ENCODE measurements at places on chromosomes 2 and 18.

GRCh38 chr2:95294579-95295250 lies 2.4 kb upstream of the KCNIP3 start:
- DNase-seq = no peak

DNA sequence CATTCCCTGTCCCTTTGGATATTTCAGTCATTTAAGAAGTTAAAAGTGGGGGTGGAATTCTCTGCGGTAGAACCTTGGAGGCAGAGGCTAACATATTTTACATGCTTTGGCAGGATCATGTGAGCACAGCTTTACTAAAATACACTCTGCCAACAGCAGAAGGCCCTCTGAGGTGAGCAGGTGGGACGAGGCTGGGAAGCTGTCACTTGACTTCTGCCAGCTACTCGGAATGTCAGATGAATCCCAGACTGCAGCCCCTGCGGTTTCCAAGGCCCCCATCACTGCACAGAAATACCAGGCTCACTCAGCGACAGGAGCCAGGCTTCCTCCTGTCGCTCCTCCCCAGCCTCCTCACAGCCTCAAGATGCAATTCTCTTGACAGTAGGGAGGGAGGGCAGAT lies 220.9 kb upstream of the REV1 start:
- DNase-seq = no peak

DNA sequence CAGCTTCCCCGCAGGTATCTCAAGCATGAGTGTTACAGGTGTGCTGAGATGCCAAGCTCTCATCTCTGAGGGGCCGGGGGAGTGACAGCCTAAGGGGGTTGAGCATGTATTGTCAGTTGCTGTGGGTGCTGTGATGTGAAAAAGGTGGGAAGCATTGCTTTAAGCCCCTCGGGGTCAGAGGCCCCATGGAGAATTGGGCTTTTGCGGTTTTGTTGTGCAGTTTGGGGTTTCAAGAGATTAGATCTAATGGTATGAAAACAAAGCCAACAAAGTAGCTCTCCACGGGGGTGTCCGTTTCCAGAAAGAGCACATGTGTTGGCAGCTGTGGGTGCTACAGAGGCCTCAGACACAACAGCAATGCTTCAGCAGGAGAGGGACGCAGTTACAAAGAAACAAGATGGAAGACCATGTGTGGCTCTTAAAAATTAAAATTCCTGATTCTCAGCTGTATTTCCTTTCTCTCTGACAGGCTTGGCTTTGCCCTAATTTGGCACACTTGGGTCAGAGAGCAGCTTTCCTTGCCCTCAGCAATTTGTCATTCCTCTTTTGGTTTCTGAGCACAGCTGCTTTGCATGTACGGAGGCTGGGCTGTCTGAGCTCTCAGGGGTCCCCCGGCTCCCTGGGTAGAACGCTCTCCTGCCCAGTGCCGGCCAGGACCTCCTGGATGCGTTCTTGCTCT lies 69.9 kb downstream of the TMEM247 start:
- no peak for DNase-seq

DNA sequence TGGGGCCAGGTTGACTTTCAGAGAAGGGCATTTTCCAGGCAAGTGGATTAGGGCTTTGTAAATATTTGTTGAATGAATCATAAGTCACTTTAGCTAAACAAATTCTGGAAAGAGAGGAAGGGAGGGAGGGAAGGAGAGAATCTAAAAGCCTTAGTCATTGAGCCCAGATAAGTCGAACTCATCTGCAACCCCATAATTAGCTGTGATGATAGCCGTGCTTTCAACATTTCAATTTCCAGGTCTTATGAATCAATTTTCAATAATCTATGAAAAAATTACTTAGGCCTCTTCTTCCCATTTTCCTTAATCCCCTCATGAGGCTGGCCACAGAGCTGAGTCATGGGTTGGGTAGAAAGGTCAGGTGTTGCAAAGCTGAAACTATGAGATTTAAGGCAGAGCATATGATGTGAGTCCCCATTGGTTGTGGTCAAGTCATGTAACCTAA lies 111.9 kb upstream of the MAPRE2 start:
- DNase-seq = no peak

GRCh38 chr2:153373510-153374279 lies 104.9 kb downstream of the RPRM start:
- DNase-seq = no peak

DNA sequence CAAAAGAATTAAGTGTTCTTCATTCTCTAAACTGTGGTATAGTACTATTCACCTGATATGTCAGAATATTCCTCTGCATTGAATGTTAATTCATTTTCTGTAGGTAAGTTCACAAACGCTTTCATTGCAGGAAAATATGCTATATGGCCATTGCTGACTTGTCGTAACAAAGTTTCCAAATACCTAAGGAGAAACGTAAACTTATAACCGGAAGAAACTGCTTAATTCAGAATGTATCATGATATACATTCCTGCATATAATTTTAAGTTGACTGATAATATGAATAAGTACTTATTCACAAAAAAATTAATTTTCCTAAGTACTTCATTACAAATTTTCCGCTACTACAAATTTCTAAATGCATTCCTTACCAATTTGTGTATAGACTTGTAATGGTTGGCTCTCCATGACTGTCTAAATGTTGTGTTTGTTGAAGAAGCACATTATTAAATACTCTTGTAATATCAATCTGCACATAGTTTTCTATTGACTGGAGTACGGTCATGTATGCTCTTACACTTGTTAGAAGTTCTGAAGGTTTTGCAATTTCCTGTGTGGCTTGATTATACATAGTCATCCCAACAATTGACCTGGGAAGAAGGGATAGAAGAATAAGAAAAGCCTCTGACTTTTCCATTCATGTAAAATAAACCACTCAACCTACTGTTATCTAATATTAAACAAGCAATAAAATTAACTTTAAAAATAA lies 85.4 kb downstream of the NCKAP1 start:
- no peak for DNase-seq

- no peak for DNase-seq
Measured at GRCh38 chr2:23589739-23590138, 204.8 kb downstream of the KLHL29 start.

GRCh38 chr2:190119257-190119656 lies 56.7 kb upstream of the MSTN start:
- no peak for DNase-seq

DNA sequence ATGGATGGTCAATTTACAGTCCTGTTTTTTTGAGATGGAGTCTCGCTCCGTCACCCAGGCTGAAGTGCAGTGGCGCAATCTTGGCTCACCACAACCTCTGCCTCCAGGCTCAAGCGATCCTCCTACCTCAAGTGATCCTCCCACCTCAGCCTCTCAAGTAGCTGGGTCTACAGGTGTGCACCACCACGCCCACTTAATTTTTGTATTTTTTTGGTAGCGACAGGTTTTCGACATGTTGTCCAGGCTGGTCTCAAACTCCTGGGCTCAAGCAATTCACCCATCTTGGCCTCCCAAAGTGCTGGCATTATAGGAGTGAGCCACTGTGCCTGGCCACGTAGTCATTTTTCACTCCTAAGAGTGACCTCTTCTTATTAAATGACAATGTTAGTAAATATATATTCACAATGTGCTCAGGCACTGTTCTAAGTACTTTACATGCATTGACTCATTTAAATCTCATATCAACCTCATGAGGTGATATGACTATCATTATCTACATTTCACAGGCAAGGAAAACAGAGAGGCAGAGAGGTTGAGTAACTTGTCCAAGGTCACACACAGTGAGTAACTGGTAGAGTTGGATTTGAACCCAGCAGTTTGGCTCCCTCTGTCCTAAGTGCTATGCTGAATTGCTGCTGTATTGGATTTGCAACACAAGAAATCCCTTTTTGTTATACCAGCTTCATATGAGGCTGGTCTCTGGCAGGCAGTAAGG lies 5.6 kb upstream of the DIS3L2 start:
- no peak for DNase-seq

DNA sequence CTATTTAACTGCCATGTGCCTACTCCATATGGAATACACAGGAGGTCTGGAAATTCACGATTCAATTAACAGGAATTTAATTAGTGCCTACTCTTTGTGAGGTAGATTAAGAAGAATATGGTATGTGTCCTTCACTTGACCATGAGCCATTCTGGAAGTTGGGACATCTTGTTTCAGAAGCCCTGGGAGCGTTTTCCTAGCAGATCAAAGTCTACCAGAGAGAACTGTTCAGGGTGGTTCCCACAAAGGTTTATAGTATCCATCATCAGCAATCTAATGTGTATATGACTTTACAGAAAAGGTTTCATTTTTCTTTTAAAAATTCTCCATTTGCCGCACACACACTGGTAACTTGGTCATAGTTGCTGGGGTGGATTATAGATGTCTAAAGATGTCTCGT lies 159.1 kb downstream of the LRRTM1 start:
- no peak for DNase-seq

- no peak for DNase-seq
Measured at GRCh38 chr2:15189216-15189615, 371.9 kb downstream of the NBAS start.

DNA sequence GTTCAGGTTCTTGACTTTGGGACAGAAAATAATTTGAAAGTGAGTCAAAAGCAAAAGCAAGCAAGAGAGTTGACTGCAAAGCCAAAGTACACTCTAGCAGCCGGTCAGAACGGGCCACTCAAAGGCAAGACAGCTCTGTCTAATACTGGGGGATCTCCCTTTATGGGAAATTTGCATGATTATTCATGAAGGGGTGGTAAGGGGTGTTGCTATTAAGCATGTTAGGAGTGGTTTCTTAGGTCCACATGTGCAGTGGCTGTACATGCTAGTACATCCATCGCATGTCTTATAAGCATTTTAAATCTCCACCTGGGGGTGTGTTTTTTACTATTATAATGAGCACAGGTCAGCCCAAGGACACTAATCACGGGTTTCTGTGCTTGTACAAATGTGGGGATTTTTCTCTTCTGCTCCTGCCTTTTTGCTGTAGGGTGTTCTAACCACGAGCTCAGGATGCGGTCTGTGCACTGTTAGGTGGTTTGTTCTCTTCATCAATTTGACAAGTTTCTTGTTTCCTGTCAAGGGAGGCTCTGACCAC lies 60.2 kb upstream of the SPP2 start:
- no peak for DNase-seq

DNA sequence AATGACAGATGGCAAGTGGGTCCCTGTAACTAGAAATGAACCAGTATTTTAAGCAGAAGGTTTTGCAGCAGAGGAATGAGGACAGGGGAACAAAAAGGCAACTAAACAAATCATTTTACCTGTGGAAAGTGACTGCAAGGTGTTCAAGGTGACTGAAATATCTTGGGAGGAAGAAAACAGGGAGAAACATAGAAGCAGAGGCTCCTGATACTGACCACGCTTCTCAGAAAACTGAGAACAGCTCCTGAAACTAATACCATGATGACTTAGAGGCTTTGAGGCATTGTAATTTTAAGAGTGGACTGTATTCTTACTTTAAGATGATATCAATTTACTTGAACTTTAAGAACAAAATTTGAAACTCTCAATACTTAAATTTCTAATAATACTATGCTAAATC lies at the start of gene DYTN:
Gene DYTN, minus strand, starts transcription at position 101 of the 400 bp plus-strand sequence. CDS start 117 bp downstream, outside the sequence.
- no peak for DNase-seq

DNA sequence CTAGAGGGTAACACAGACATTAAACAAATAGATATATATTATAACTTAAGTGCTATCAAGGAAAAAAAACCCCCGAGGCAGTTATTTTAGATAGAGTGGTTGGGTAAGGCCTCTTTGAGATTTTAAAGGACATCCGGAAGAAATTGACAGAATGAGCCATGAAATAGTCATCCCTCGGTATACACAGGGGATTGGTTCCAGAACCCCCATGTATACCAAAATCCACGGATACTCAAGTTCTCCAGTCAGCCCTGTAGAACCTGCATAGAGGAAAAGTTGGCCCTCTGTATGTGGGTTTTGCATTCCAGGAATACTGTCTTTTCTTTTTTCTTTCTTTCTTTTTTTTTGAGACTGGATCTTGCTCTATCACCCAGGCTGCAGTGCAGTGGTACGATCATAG lies 2.0 kb downstream of the DHX57 start:
- DNase-seq = no peak

DNA sequence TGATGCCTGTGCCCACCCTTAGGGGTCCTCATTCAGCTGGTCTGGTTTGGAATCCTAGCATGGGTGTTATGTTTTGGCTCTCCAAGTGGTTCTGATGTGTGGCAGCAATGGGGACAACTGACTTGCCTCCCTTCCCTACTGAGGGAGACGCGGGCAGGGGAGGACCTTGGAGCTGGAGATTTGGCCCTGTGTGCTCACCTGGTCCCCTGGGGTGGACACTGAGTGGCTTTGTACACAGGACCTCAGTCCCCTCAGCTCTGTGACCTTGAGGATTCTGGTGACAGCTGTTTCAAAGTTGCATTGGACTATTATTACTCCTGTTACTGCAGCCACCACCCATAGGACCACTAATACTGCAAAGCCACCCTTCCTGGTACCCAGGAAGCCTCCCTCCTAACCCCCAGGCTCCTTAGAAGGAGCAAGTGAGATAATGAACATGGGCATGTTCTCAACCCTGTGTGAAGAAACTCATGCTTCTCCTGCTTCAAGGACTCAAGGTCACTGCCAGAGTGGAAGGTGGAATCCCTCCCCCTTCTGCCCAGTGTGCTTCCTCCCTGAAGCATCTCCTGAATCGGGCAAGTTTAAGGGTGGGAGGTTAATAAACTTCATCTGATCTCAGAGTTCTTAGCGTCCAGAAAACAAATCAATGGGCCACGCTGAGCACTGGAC lies 26.5 kb downstream of the TMEM182 start:
- DNase-seq = no peak

- DNase-seq = peak; percentile 47
Measured at GRCh38 chr2:222864296-222864695, 3.5 kb downstream of the ACSL3 start.

DNA sequence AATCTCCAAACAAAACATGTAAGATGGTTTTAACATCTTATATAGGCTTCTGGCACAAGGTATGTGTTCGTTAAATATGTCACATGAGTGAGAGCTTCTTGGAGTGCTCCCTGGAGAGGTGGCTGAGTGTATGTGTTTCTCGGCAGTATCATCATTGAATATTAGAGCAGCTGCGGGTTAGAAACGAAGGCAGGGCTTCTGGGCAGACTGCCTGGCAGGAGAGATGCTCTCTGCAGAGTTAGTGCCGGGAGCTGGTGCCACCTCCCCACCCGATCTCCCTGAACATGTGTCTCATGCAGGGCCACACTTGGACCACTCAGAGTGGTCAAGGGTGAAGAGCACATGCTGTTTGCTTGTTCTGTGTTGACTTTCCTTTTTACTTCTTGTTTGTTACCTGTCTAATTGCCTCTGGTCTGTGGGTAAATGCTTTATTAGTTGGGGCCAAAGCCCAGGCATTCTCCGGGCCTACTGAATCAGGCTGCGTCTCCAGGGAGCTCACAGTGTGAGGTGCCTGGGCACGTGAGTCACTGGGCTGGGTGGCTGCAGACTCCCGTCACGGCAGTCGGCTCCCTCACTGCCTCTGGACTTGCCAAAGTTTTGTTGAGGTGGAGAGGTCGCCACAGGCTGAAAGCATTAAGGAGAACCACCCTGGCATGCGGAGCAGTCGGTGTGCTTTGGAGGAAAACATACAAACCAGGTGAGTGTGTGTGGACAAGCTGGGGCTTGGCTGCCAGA lies 246.6 kb downstream of the FHOD3 start:
- no peak for DNase-seq

GRCh38 chr2:232773815-232774214 lies 2.5 kb downstream of the KCNJ13 start:
- DNase-seq = no peak
